ENCODE measurements at places on chromosomes 3 and 15. TPM values are rescaled to one million over a fixed set of nuclear protein-coding genes. Genes with fewer than 3 reads are reported as not detected.

Gene FGD5
- not detected for total RNA-seq

Gene CLEC3B
- total RNA-seq = 1.0 TPM

Gene HCN4
- not detected for total RNA-seq

Gene EPHA6
- not detected for total RNA-seq

Gene ZBTB47
- 2.0 TPM for total RNA-seq

Gene SCAANT1
- total RNA-seq = not detected

Gene SPINK8
- not detected for total RNA-seq

Gene TRPM1
- total RNA-seq = not detected

Gene NRG4
- total RNA-seq = not detected

Gene SMCO1
- not detected for total RNA-seq

Gene CLDN18
- not detected for total RNA-seq

Gene THRB
- not detected for total RNA-seq

Gene CHRNA5
- total RNA-seq = 2.7 TPM

Gene CAND2
- total RNA-seq = 0.78 TPM

Gene TP53BP1
- 32.0 TPM for total RNA-seq

Gene GOLGA8S
- total RNA-seq = 0.61 TPM

Gene PRR23E
- total RNA-seq = not detected

Gene IQCH
- 1.3 TPM for total RNA-seq

Gene TKT
- total RNA-seq = 232 TPM

Gene SHISA5
- total RNA-seq = 245 TPM

Gene IDH2
- total RNA-seq = 196 TPM

Gene EFCC1
- not detected for total RNA-seq

Gene ZNF774
- total RNA-seq = 3.0 TPM

Gene TTBK2
- 16.0 TPM for total RNA-seq

Gene CHDH
- total RNA-seq = 0.93 TPM

Gene CELSR3
- 7.4 TPM for total RNA-seq

Gene LEO1
- total RNA-seq = 29.4 TPM

Gene EPHB1
- total RNA-seq = 8.1 TPM

Gene DTX3L
- total RNA-seq = 154 TPM

Gene CPN2
- not detected for total RNA-seq

Gene KAT2B
- 146 TPM for total RNA-seq

Gene CAPN3
- 4.5 TPM for total RNA-seq

Gene PPP1R2
- total RNA-seq = 71.1 TPM

Gene FAM240A
- not detected for total RNA-seq

Gene SAMMSON
- total RNA-seq = not detected

Gene RBM5
- total RNA-seq = 214 TPM

Gene GOLGA6L4
- total RNA-seq = 1.2 TPM

Gene CHRM5
- total RNA-seq = not detected

Gene NCBP2
- 61.3 TPM for total RNA-seq

Gene TMOD2
- total RNA-seq = 10.6 TPM

Gene LIPC
- total RNA-seq = 4.4 TPM

Gene SLC22A14
- not detected for total RNA-seq

Gene PRICKLE2
- not detected for total RNA-seq

Gene ATP13A5
- total RNA-seq = not detected

Gene CCDC71
- 26.3 TPM for total RNA-seq

Gene CCDC13
- 0.54 TPM for total RNA-seq

Gene ADAMTS7
- 0.15 TPM for total RNA-seq

Gene AMT
- total RNA-seq = 3.9 TPM

Gene CEMIP
- 0.12 TPM for total RNA-seq

Gene LRRIQ4
- total RNA-seq = not detected

Gene GCHFR
- total RNA-seq = 29.1 TPM

Gene STOML1
- total RNA-seq = 10.6 TPM

Gene SEMA3F
- total RNA-seq = not detected

Measured in T-helper 1 cell treated with Interleukin-12 subunit alpha and Interleukin-12 subunit beta and Interleukin-4 antibody, amounts not matched to agents 30 ng/mL and 1 ng/mL, for 36 hours (primary cell).